ENCODE measurements at places on chromosomes 1 and 21. TPM values are rescaled to one million over a fixed set of nuclear protein-coding genes. Genes with fewer than 3 reads are reported as not detected.

Gene PRR9
- not detected for total RNA-seq

Gene OR2W3
- total RNA-seq: not detected

Gene RGS16
- total RNA-seq: under 0.01 TPM

Gene DNAJC8
- 55.9 TPM for total RNA-seq

Gene CNIH3
- total RNA-seq: 1.5 TPM

Gene RNF186
- total RNA-seq: not detected

Gene GJA9
- total RNA-seq: not detected

Gene PCP4
- not detected for total RNA-seq

Gene BLACAT1
- total RNA-seq: not detected

Gene HSF2BP
- total RNA-seq: 4.3 TPM

Gene PAPPA2
- total RNA-seq: 3.4 TPM

Gene OR2AK2
- total RNA-seq: not detected

Gene GJA4
- 68.6 TPM for total RNA-seq

Gene AKT3
- 88.2 TPM for total RNA-seq

Gene ETV3L
- not detected for total RNA-seq

Gene CLIC6
- total RNA-seq: not detected

Gene ODR4
- total RNA-seq: 20.6 TPM

Gene LORICRIN
- not detected for total RNA-seq

Gene SNX7
- 47.0 TPM for total RNA-seq

Gene CHIA
- not detected for total RNA-seq

Gene RNF207
- total RNA-seq: 16.1 TPM

Gene TTLL7
- 6.0 TPM for total RNA-seq

Gene SYCP1
- not detected for total RNA-seq

Gene FHAD1
- total RNA-seq: 0.56 TPM

Gene F13B
- total RNA-seq: not detected

Gene LMOD1
- 1.2 TPM for total RNA-seq

Gene DIO1
- not detected for total RNA-seq

Gene GPA33
- total RNA-seq: not detected

Gene AUNIP
- total RNA-seq: 3.9 TPM

Gene RUNX1
- total RNA-seq: 12.0 TPM

Gene DNM3
- 0.56 TPM for total RNA-seq

Gene SLC22A15
- total RNA-seq: 0.47 TPM
